Muscle of back (tissue), 13 donors: ENCODE measurements at places on chromosomes 2 and 18.

GRCh38 chr18:42330296-42330695 is 375.3 kb downstream of the PIK3C3 start:
- DNase-seq = peak; percentile 13

GRCh38 chr2:6748406-6749067 is 117.2 kb downstream of the CMPK2 start:
- DNase-seq = no peak

GRCh38 chr18:3914109-3914508 is 464.1 kb downstream of the TGIF1 start:
- DNase-seq = peak; percentile 49

DNA sequence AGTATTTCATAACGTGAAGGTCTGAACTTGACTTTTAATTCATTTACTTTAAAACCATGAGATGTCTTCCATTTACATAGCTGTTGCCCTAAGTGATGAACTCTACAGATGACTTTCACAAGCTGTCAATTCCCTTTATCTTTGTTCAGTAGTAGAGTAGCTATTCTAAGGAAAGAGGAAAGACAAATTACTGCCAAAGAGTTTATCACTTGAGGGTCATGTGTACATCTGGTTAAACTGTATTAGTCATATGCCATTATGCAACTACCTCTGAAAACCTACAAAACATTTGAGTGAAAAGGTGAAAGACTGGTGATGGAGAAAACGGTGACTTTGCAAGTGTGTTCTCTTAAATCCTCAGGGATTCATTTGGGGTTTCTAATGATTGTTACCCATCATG is 763.9 kb downstream of the TMEM182 start:
- DNase-seq = no peak
